ENCODE measurements at places on chromosomes 7 and 10. TPM values are rescaled to one million over a fixed set of nuclear protein-coding genes. Genes with fewer than 3 reads are reported as not detected.

The UNCX gene
- total RNA-seq: not detected

The PSMA2 gene
- 69.7 TPM for total RNA-seq

The PVRIG gene
- total RNA-seq: not detected

The SDHAF3 gene
- 9.5 TPM for total RNA-seq

The STRA8 gene
- not detected for total RNA-seq

DNA sequence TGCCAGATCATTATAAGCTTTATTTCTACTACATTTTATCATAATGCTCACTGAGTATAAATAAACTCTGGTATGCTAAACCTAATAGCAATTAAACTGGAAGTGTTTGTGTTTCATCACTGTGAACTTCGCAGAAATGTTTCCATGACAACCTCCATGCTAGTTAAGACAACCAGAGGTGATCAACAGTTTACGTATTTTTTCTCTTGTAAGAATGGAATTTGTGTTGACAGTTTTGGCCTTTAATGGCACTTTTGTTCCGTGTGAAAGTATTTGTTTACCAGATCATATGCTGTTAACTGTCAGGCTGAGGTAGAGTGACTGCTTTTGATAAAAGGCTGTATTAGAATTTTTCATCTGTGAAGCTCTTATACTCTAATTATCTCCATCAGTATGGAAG, 212.1 kb upstream of the PPP1R3A start:
- H3K4me1 ChIP-seq: no peaks in the 10 kb centered on the region
- H3K4me3 ChIP-seq: no peak overlapping the region
- no peak for DNase-seq
- H3K27me3 ChIP-seq: no peaks in the 10 kb centered on the region
- no peaks in the 10 kb centered on the region for H3K36me3 ChIP-seq
- H3K27ac ChIP-seq: no peak overlapping the region

- DNase-seq: no peak
- H3K36me3 ChIP-seq: no peaks in the 10 kb centered on the region
- no peaks in the 10 kb centered on the region for H3K27me3 ChIP-seq
These were observed 42.7 kb downstream of the PLAU start for GRCh38 chr10:73953665-73954064.

DNA sequence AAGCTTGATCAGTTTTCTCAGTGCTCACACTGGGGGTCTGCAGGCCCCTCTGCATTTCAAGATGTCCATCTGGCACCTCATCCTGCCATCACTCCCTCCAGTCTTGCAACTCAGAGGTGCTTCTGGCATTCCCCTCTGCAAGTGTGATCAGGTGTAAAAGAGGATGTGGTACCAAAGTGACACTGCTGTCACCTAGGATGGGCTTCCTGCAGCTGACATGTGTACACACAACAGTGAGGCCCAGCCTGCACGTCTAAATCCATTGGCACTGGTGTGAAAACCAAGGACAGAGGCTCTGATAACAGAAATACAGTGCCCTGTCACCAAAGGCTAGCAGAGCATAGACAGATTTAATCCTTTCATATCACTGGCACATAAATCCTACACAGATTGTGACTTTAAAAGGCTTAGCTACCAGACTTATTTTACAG, 162.5 kb upstream of the CELF2 start:
- H3K27ac ChIP-seq: no peak overlapping the region
- H3K4me1 ChIP-seq: no peaks in the 10 kb centered on the region
- H3K27me3 ChIP-seq: no peaks in the 10 kb centered on the region
- DNase-seq: no peak
- H3K36me3 ChIP-seq: no peaks in the 10 kb centered on the region

- H3K36me3 ChIP-seq: no peaks in the 10 kb centered on the region
- no peaks in the 10 kb centered on the region for H3K27me3 ChIP-seq
- DNase-seq: peak; percentile 83
These were observed 85.1 kb upstream of the LANCL2 start for GRCh38 chr7:55280031-55280454.

DNA sequence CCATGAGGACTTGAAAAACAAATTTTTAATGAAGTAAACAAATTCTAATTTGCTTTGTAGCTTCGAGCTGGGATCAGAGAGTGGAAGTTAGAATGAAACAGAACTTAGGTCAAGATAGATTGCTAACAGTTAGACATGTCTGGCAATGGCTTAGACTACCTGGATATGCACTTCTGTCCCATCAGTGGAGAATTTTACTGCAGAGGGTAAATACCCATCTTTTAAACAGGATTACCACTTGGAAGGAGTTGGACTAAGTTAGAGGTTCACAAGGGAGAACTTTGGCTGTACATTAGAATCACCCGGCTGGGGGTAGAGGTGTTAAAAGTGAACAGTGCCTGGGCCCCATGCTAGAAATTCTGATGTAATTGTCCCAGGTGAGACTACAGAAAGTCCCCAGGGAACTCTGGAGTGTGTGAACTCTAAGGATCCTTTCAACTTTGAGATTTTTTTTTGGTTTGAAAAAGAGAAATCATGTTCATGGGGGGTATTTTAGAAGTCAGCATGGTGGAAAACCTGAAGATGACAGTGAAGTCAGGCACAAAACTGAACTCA, 35.5 kb downstream of the ENTPD1 start:
- H3K36me3 ChIP-seq: no peaks in the 10 kb centered on the region
- no peaks in the 10 kb centered on the region for H3K27me3 ChIP-seq
- no peak overlapping the region for H3K27ac ChIP-seq
- H3K4me3 ChIP-seq: no peak overlapping the region

DNA sequence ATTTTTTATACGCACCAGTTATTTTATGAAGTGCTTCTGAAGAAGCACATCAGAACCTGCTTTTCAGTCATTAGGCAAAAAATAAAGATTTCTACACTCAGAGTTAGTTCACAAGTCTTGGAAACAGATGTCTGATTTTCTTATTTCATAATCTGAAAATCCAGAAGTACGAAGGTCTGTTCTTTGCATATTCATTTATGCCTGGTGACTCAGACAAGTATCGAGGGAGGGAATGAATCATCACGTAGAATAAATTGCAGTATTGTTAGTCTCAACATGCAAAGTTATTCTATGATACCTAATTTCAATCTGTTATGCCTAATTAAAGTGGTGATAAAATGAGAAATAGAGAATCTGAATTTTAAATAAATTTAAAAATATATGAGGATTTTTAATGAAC, 113.6 kb upstream of the SEM1 start:
- DNase-seq: peak; percentile 62
- H3K27ac ChIP-seq: no peak overlapping the region
- H3K27me3 ChIP-seq: no peaks in the 10 kb centered on the region
- H3K4me1 ChIP-seq: peaks cover 10% of the 10 kb centered on the region
- H3K4me3 ChIP-seq: no peak overlapping the region

GRCh38 chr10:93894516-93895378, 969 bp downstream of the SLC35G1 start:
- no peak for DNase-seq
- H3K36me3 ChIP-seq: no peaks in the 10 kb centered on the region
- peak overlapping the region; percentile 94 for H3K4me3 ChIP-seq
- H3K27ac ChIP-seq: no peak overlapping the region
- H3K27me3 ChIP-seq: no peaks in the 10 kb centered on the region

DNA sequence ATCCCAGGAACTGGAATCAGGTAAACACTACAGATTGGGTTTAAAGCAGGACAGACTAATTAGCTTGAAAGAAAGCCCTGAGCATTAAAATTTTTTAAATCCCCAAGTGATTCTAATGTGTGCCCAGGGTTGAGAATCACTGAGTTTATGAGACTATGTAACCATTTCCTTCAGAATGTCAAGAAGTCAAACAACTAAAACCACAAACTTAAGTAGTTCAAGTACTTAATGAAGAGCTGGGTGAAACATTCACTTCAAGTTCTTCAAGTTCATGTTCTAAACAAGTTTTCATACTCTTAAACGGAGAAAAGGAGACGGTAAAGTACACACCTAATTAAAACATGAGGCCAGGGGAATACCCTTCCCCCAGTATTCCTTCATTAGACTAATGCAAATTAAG, 28.2 kb upstream of the TLL2 start:
- H3K4me3 ChIP-seq: no peak overlapping the region
- no peak for DNase-seq
- H3K27ac ChIP-seq: no peak overlapping the region
- no peaks in the 10 kb centered on the region for H3K27me3 ChIP-seq
- no peaks in the 10 kb centered on the region for H3K4me1 ChIP-seq

GRCh38 chr10:85491652-85492051, 874.9 kb downstream of the GRID1 start:
- H3K4me1 ChIP-seq: no peaks in the 10 kb centered on the region
- H3K36me3 ChIP-seq: no peaks in the 10 kb centered on the region
- no peak overlapping the region for H3K27ac ChIP-seq
- no peak for DNase-seq
- no peak overlapping the region for H3K4me3 ChIP-seq

- H3K27ac ChIP-seq: no peak overlapping the region
- no peak for DNase-seq
- H3K4me1 ChIP-seq: no peaks in the 10 kb centered on the region
- H3K4me3 ChIP-seq: no peak overlapping the region
- peaks cover 18% of the 10 kb centered on the region for H3K27me3 ChIP-seq
- H3K36me3 ChIP-seq: no peaks in the 10 kb centered on the region
These were observed 227.4 kb downstream of the CELF2 start for GRCh38 chr10:11245095-11245479.

- no peaks in the 10 kb centered on the region for H3K27me3 ChIP-seq
- DNase-seq: no peak
- no peak overlapping the region for H3K4me3 ChIP-seq
- no peaks in the 10 kb centered on the region for H3K36me3 ChIP-seq
- H3K27ac ChIP-seq: no peak overlapping the region
These were observed 5.2 kb upstream of the CFAP69 start for GRCh38 chr7:90239625-90240228.

DNA sequence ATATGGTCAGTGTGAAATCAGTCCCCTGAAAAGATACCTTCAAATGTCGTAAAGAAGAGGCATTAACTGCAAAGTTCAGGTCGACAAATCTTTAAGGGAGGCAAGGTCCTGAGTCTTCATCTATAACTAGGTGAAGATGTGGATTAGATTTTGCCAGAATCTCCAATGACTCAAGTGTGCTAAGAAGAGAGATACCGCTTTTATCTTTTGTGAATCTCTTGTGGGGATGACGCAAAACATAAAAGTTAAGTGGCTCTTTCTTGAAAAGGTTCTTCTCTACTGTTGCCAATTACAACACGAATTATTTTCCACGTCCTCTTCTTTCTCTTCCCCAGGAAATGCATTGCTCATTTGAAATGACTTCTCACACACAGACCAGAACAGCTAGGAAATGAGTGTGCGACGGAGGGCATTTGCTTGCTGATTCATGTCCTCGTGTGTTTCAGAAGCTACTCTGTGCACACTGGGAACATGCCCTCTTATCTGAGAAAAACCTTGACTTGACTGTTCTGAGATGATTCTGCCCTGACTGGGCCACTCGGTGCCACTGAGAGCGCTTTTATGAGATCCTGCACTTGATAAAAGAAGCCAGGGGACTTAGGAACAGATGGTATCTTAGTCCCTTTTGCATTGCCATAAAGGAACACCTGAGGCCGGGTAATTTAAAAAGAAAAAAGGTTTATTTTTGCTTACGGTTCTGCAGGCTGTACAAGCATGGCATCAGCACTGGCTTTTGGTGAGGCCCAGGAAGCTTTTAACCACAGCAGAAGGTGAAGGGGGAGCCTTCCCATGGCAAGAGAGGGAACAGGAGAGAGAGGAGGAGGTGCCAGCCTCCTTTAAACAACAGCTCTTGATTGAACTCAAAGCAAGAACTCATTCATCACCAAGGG, 169.5 kb upstream of the PFKP start:
- H3K4me1 ChIP-seq: no peaks in the 10 kb centered on the region
- H3K4me3 ChIP-seq: no peak overlapping the region
- DNase-seq: peak; percentile 2
- H3K27ac ChIP-seq: no peak overlapping the region

- no peak overlapping the region for H3K4me3 ChIP-seq
- no peak overlapping the region for H3K27ac ChIP-seq
- DNase-seq: no peak
These were observed 1044.9 kb downstream of the TYW1 start for GRCh38 chr7:68041554-68041953.

- no peak overlapping the region for H3K4me3 ChIP-seq
- no peak overlapping the region for H3K27ac ChIP-seq
- no peaks in the 10 kb centered on the region for H3K36me3 ChIP-seq
- H3K27me3 ChIP-seq: peaks cover 30% of the 10 kb centered on the region
- DNase-seq: no peak
These were observed 98.3 kb upstream of the FAM13C start for GRCh38 chr10:59460601-59461000.

DNA sequence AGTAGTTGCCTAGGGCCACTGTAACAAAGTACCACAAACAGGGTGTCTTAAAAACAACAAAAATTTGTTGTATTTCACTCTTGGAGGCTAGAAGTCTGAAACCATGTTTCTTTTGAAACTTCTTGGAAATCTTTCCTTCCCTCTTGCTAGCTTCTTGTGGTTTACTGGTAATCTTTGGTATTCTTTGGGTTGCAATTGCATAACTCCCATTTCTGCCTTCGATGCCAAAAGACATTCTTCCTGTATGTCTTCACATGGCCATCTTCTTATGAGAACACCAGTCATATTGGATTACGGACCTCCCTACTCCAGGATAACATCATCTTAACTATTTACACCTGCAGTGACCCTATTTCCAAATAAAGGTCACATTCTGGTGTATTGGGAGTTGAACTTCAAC, 357.4 kb downstream of the PPP1R3A start:
- no peak for DNase-seq
- H3K27ac ChIP-seq: no peak overlapping the region
- H3K27me3 ChIP-seq: peaks cover 7% of the 10 kb centered on the region
- no peaks in the 10 kb centered on the region for H3K4me1 ChIP-seq
- H3K4me3 ChIP-seq: no peak overlapping the region

- peak within 1 kb of the TSS; percentile 69 for H3K4me3 ChIP-seq
- no peak within 1 kb of the TSS for H3K27ac ChIP-seq
- peaks cover 86% of the 10 kb centered on the region for H3K27me3 ChIP-seq
- peaks cover 10% of the 10 kb centered on the region for H3K4me1 ChIP-seq
These were observed at the start of gene TMEM229A for GRCh38 chr7:124032369-124033094. Gene TMEM229A, minus strand, starts transcription at chr7:124033067. Its CDS starts 64 bp downstream, at chr7:124033003.

Data from PC-3 (cell line).